Activated CD4-positive, alpha-beta memory T cell treated with anti-CD3 and anti-CD28 coated beads, Interleukin-2, amount 10 ng/mL, durations not matched to agents 7 days and 5 days (primary cell): ENCODE measurements at places on chromosomes 5 and 9. TPM values are rescaled to one million over a fixed set of nuclear protein-coding genes. Genes with fewer than 3 reads are reported as not detected.

Gene C9
- not detected for total RNA-seq

Gene SWI5
- 11.4 TPM for total RNA-seq

Gene CDC20B
- 0.18 TPM for total RNA-seq

Gene PPP3R2
- not detected for total RNA-seq

Gene PCDHA4
- not detected for total RNA-seq

Gene IL17B
- total RNA-seq, result not detected

Gene PFN3
- total RNA-seq, result not detected

Gene CREB3
- total RNA-seq, result 23.2 TPM

GRCh38 chr5:108321341-108321740 is 60.6 kb downstream of the FBXL17 start:
- peaks cover 9% of the 10 kb centered on the region for H3K36me3 ChIP-seq
- no peaks in the 10 kb centered on the region for H3K4me1 ChIP-seq
- H3K27ac ChIP-seq, result no peak overlapping the region
- H3K4me3 ChIP-seq, result no peak overlapping the region
- H3K27me3 ChIP-seq, result no peaks in the 10 kb centered on the region
- DNase-seq, result no peak

GRCh38 chr5:115265220-115265619 is 2.5 kb upstream of the PGGT1B start:
- H3K4me1 ChIP-seq, result peaks cover 25% of the 10 kb centered on the region
- H3K36me3 ChIP-seq, result peaks cover 12% of the 10 kb centered on the region
- no peaks in the 10 kb centered on the region for H3K27me3 ChIP-seq
- no peak overlapping the region for H3K4me3 ChIP-seq
- no peak overlapping the region for H3K27ac ChIP-seq

GRCh38 chr9:137025517-137025966 is 2.5 kb downstream of the ABCA2 start:
- no peak for DNase-seq
- H3K36me3 ChIP-seq, result peaks cover under 1% of the 10 kb centered on the region
- H3K27ac ChIP-seq, result no peak overlapping the region
- no peak overlapping the region for H3K4me3 ChIP-seq
- peaks cover 29% of the 10 kb centered on the region for H3K4me1 ChIP-seq

DNA sequence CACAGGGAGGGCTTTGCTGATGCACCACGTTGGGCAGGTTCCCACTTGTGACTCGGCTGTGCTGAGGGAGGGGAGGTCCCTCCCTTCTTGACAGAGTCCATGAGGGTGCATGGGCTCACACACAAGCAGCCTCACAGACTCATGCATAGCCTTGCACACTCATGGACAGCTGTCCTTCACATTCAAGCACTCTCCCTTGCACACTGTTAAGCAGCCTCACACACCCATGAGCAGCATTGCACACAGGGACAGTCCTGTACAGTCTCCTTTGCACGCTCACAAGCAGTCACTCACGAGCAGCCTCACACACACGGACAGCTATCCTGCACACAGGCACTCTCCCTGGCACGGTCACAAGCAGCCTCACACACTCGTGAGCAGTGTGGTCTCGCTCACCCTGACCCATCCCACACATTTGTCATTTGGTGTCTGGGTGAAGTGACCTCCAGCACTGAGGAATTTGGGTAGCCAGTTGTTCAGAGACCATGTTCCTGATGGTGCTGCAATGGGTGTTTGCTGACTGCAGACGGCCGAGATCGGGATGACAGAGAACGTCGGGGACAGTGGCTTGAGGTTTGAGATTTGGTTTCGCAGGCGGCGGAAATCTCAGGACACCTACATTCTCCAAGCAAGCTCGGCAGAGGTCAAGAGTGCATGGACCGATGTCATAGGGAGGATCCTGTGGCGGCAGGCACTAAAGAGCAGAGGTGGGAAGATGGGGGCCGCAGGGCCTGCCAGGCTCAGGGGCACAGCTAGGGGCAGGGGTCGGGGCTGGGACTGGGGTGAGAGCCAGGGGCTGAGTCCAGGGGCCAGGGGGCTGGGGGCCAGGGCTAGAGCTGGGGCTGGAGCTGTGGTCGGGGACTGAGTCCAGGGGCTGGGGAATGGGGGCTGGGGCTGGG is 17.7 kb upstream of the LRRC14B start:
- H3K27ac ChIP-seq, result no peak overlapping the region
- H3K4me1 ChIP-seq, result no peaks in the 10 kb centered on the region
- no peaks in the 10 kb centered on the region for H3K36me3 ChIP-seq
- no peak overlapping the region for H3K4me3 ChIP-seq
- no peak for DNase-seq

DNA sequence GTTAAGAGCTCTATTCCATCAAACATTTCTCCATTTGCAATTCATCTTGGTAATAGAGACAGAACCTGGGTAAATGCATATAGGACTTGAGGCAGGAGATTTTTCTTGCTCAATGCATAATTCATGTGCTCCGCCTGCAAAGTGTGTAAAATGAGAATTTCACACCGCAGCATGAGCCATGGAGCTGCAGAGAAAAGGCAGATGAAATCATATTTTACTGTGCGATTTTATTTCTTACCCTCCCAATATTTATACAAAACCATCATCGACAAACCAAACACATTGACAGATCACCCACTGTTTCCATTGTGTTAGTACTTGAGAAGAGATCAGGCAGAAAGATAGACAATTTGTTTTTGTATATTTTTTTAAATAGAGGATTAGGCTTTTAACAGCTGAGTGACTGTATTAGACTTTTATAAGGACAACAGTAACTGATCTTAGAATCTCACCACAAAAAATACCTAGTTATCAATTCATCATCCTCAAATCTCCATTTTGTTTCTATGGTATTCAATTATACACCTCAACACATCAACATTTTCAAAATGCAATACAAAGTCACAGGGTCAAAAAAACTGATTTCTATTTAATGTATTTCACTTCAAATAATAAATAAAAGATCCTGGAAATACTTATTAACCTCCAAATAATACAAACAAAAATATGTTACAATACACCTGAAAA is 191.1 kb downstream of the AP3B1 start:
- no peaks in the 10 kb centered on the region for H3K4me1 ChIP-seq
- no peak overlapping the region for H3K27ac ChIP-seq
- no peaks in the 10 kb centered on the region for H3K27me3 ChIP-seq

- H3K27ac ChIP-seq, result no peak overlapping the region
- no peaks in the 10 kb centered on the region for H3K36me3 ChIP-seq
- H3K4me3 ChIP-seq, result peak overlapping the region; percentile 13
- H3K27me3 ChIP-seq, result peaks cover 18% of the 10 kb centered on the region
- DNase-seq, result no peak
- H3K4me1 ChIP-seq, result no peaks in the 10 kb centered on the region
Observed at GRCh38 chr9:12775679-12776512, 1.1 kb downstream of the LURAP1L start.

GRCh38 chr5:99032234-99033013 is 103.6 kb upstream of the CHD1 start:
- H3K27ac ChIP-seq, result peak overlapping the region; percentile 93
- H3K4me3 ChIP-seq, result peak overlapping the region; percentile 76
- H3K36me3 ChIP-seq, result peaks cover 4% of the 10 kb centered on the region
- DNase-seq, result peak; percentile 28

DNA sequence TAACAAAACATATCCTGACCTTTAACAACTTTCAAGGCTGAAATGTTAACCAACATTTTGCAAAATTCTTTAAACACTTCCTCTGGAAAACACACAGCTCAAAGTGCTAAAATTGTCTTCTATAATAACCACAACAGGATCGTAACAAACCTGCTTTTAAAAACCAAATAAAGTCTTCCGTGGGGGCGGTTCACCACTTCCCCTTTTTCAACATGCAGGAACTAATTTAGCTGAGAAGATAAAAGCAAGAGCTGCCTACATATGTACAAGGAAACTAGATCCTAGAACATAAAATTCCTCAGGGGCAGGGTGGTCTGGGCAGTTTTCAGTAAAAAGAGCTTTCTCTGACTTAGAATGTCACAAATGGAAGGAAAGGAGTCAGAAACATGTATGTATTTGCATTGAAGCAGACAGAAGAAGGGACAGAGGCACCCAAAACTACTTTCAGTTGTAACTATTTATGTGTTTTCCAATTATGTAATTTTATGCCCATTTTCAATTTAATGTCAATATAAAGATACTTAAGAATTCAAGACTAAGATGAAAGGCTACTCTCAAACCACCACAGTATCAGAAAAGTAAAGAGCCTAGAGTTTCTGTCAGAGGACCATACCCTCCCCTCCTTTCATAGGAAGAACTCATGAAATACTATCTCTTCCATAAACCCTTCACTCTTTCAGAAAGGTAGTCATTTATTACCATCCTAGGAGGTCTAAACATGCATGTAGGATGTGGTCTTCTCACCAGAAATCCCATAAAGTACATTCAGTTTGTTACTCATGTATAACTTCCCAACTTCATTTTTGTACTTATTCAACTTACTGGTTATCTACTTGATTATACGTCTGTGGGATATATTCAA is 185.9 kb upstream of the RASA1 start:
- H3K36me3 ChIP-seq, result peaks cover 20% of the 10 kb centered on the region
- peak overlapping the region; percentile 35 for H3K4me3 ChIP-seq
- H3K27ac ChIP-seq, result peak overlapping the region; percentile 84
- no peaks in the 10 kb centered on the region for H3K27me3 ChIP-seq

- H3K27me3 ChIP-seq, result no peaks in the 10 kb centered on the region
- no peaks in the 10 kb centered on the region for H3K36me3 ChIP-seq
- H3K27ac ChIP-seq, result no peak overlapping the region
- H3K4me1 ChIP-seq, result no peaks in the 10 kb centered on the region
- DNase-seq, result peak; percentile 58
- no peak overlapping the region for H3K4me3 ChIP-seq
Observed at GRCh38 chr5:148957591-148958202, 105.2 kb downstream of the SH3TC2 start.

- H3K27me3 ChIP-seq, result no peaks in the 10 kb centered on the region
- H3K4me1 ChIP-seq, result no peaks in the 10 kb centered on the region
- no peak within 1 kb of the TSS for H3K4me3 ChIP-seq
- H3K36me3 ChIP-seq, result no peaks in the 10 kb centered on the region
Observed at GRCh38 chr5:160229190-160229742, at the start of gene FABP6. TSS of gene FABP6 (plus strand) at chr5:160229506. CDS start at chr5:160229558, 52 bp downstream.

GRCh38 chr5:72234868-72235267 is 85.2 kb downstream of the MRPS27 start:
- H3K36me3 ChIP-seq, result peaks cover 49% of the 10 kb centered on the region
- no peak overlapping the region for H3K27ac ChIP-seq
- DNase-seq, result no peak
- H3K4me3 ChIP-seq, result no peak overlapping the region

GRCh38 chr9:26800322-26800721 is 92.3 kb downstream of the CAAP1 start:
- H3K27me3 ChIP-seq, result no peaks in the 10 kb centered on the region
- no peaks in the 10 kb centered on the region for H3K36me3 ChIP-seq

DNA sequence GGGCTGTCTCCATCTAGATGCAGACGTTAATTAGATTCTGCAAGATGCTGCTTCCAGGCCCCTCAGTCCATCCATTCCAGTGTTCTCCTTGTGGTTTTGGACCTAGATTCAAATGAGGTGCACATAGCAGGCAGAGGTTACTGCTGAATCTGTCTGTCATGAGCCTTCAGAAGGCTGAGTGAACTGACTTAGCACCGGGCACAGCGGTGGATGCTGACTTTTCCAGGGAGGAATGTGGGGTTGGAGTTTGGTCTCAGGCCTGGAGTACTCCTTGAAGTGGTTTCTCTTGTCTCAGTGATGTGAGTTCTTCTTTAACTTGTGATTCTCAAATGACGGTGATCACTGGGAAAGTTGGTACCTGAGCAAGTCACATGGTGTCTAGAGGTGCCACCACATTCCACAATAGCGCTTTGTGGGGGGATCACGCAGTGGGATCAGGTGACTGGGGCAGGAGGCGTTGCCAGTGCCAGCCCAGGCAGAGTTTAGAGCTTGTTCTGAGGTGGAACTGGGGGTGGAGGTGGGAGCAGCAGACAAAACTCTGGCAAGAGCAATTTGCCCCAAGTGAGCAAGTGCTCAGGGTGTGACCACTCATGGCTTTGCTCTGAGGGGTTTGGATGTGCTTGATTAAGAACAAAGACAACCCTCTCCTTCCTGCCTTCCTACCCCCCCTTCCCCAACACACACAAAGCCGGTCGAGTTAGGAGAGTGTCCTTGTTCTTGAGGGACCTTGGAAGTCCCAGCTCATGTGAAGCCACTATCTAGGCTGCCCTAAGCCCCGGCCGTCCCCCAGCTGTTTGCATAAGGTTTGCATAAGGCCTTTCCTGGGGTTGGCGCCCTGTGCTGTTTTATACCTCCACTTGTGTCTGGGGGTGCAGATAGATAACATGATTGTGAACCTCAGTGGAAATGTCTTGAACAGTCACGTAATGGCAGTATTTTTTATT is 25.1 kb downstream of the JADE2 start:
- no peak for DNase-seq
- H3K27me3 ChIP-seq, result no peaks in the 10 kb centered on the region

DNA sequence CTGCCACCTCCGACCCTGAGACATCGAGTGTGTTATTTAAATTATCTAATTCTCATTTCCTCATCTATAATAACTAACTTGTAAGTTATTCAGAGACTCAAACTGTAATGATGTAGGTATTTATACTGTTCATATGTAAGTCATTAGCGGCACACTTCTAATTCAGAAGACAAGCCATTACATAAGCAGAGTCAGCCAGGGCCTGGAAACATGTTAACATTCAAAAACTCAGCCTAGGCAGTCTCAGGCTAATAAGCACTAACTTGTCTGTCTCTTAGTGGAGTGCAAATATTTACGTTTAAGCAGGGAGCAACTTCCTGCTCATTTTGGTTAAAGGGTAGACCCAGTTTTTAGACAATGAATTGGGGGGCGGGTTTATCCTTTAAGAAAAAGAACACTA is 598.4 kb downstream of the ACTL7B start:
- H3K4me3 ChIP-seq, result no peak overlapping the region
- no peak for DNase-seq
- no peak overlapping the region for H3K27ac ChIP-seq
- H3K4me1 ChIP-seq, result no peaks in the 10 kb centered on the region
- H3K27me3 ChIP-seq, result no peaks in the 10 kb centered on the region
- no peaks in the 10 kb centered on the region for H3K36me3 ChIP-seq

- peaks cover 3% of the 10 kb centered on the region for H3K27me3 ChIP-seq
- DNase-seq, result no peak
- no peak overlapping the region for H3K4me3 ChIP-seq
Observed at GRCh38 chr9:27430750-27431535, 93.1 kb upstream of the IFNK start.

- peaks cover 26% of the 10 kb centered on the region for H3K27me3 ChIP-seq
- no peak overlapping the region for H3K4me3 ChIP-seq
- H3K4me1 ChIP-seq, result peaks cover 33% of the 10 kb centered on the region
- no peak overlapping the region for H3K27ac ChIP-seq
- peak; percentile 79 for DNase-seq
Observed at GRCh38 chr9:37408933-37409710, 13.4 kb upstream of the GRHPR start.

- no peaks in the 10 kb centered on the region for H3K36me3 ChIP-seq
- H3K27ac ChIP-seq, result no peak overlapping the region
- H3K27me3 ChIP-seq, result no peaks in the 10 kb centered on the region
- H3K4me1 ChIP-seq, result no peaks in the 10 kb centered on the region
- no peak for DNase-seq
- H3K4me3 ChIP-seq, result no peak overlapping the region
Observed at GRCh38 chr9:13411791-13412190, 132.3 kb upstream of the MPDZ start.

GRCh38 chr5:146560205-146560812 is 44.3 kb upstream of the GPR151 start:
- H3K4me3 ChIP-seq, result no peak overlapping the region
- H3K4me1 ChIP-seq, result no peaks in the 10 kb centered on the region
- H3K27ac ChIP-seq, result no peak overlapping the region
- DNase-seq, result no peak
- H3K36me3 ChIP-seq, result no peaks in the 10 kb centered on the region
- peaks cover 2% of the 10 kb centered on the region for H3K27me3 ChIP-seq

- H3K36me3 ChIP-seq, result peaks cover 2% of the 10 kb centered on the region
- H3K27ac ChIP-seq, result no peak overlapping the region
- H3K4me3 ChIP-seq, result no peak overlapping the region
- H3K27me3 ChIP-seq, result peaks cover 27% of the 10 kb centered on the region
- DNase-seq, result no peak
- H3K4me1 ChIP-seq, result peaks cover 16% of the 10 kb centered on the region
Observed at GRCh38 chr5:33843579-33843978, 48.2 kb downstream of the ADAMTS12 start.
